Tibial nerve (tissue), 4 donors: ENCODE measurements at places on chromosomes 6 and 20. TPM values are rescaled to one million over a fixed set of nuclear protein-coding genes. Genes with fewer than 3 reads are reported as not detected.
A peak's percentile ranks its signal among the peaks of the same experiment; 100 is the strongest.

- no peaks in the 10 kb centered on the region for H3K36me3 ChIP-seq
- no peak overlapping the region for H3K4me3 ChIP-seq
- peaks cover 18% of the 10 kb centered on the region for H3K4me1 ChIP-seq
- no peak for DNase-seq
- H3K27ac ChIP-seq = no peak overlapping the region
- H3K27me3 ChIP-seq = no peaks in the 10 kb centered on the region
Measured at GRCh38 chr6:89308525-89309395, 6.3 kb downstream of the GABRR2 start.

GRCh38 chr6:163828038-163828795 lies 413.7 kb downstream of the QKI start:
- H3K27ac ChIP-seq = no peak overlapping the region
- H3K4me1 ChIP-seq = no peaks in the 10 kb centered on the region
- H3K36me3 ChIP-seq = no peaks in the 10 kb centered on the region
- no peak overlapping the region for H3K4me3 ChIP-seq

GRCh38 chr6:111884068-111884467 lies 10.8 kb upstream of the FYN start:
- H3K36me3 ChIP-seq = no peaks in the 10 kb centered on the region
- no peak for DNase-seq
- no peaks in the 10 kb centered on the region for H3K4me1 ChIP-seq

DNA sequence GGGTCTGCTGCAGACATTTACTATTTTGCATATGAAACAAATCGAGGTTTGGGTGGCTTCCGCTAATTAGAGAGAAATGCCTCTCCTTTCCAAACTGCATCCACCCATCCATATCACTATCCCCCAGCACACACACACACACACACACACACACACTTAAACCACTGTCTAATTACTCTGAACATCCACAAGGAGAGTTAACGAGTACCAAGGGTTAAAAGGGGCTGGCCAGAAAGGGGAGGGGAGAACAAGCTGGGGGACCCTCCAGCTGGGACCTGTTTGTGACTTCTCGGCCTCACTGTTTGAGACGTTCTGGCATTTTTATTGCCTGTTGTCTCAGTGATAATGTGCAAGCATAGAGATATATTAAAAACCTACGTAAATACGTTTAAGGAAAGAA lies 261.2 kb downstream of the FOXC1 start:
- no peaks in the 10 kb centered on the region for H3K27me3 ChIP-seq
- H3K36me3 ChIP-seq = no peaks in the 10 kb centered on the region
- H3K27ac ChIP-seq = no peak overlapping the region
- no peak overlapping the region for H3K4me3 ChIP-seq

DNA sequence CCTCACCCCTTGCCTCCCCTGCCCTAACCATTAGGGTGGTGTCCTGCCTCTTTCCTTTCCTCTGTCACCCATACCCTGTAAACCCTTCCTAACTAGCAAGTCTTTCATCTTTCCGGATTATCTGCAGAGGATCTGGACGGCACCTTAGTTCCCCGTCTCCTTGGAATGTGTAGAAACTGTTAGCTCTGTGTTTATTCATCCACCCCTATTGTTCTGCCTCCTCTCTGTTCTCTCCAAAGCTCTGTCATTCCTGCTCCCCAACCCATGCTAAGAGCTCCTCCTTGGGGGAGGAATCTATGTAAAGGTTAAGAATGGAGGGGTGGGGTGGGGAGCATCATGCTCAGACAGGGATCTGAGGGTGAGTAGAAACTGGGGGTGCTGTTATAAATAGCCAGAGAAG lies 39.4 kb upstream of the KCNK5 start:
- H3K27me3 ChIP-seq = no peaks in the 10 kb centered on the region
- no peak for DNase-seq
- no peak overlapping the region for H3K27ac ChIP-seq
- H3K4me3 ChIP-seq = no peak overlapping the region

Gene FOXQ1
- total RNA-seq = 0.21 TPM

Gene SNRPB
- total RNA-seq = 129 TPM

DNA sequence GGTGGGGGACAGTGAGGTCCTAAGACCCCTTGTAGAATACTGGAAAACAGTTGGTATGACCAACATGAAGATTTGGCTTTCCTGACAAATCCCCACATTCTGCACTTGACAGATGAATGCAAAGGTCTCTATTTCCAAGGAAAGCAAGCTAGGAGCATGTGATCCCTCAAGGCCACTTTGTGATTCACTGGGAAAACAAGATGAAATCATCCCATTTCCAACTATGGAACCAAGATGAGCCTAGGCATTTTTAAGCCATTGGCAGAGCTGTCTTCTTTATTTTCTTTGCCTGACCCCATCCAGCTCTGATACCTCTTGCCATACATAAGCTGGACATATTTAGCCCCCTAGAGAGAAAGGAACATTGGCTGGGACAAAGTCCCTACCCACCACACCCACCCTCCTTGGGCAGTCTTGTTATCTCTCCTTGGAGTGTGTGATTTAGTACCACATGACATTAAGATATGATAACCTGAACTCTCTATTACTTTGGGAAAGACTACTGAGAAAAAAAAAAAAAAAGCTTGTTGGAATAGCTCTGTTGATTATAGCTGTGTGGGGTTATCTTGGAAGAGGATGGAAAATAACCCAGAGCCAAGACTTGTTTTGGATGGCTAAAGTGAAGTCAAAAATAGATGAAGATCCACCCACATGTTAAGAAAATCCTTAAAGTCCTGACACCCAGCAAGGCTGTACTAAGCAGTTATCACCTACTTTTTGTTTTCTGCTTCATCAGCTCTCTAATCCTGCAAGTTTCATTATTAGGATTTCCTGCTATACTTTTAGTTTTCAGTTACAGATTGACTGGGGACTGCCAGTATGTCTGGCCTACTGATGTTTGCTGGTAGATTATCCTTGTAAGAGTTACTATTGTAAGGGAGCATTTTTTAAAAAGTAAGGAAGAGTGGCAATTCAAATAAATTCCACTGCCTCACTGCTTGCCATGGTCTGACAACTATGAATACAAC lies 90.1 kb upstream of the PREP start:
- no peaks in the 10 kb centered on the region for H3K36me3 ChIP-seq
- H3K4me1 ChIP-seq = no peaks in the 10 kb centered on the region
- no peak overlapping the region for H3K4me3 ChIP-seq
- H3K27ac ChIP-seq = no peak overlapping the region

- H3K27me3 ChIP-seq = no peaks in the 10 kb centered on the region
- no peak for DNase-seq
- H3K27ac ChIP-seq = no peak overlapping the region
- no peaks in the 10 kb centered on the region for H3K4me1 ChIP-seq
Measured at GRCh38 chr6:51568771-51569170, 518.6 kb downstream of the PKHD1 start.

- no peak overlapping the region for H3K27ac ChIP-seq
- H3K36me3 ChIP-seq = no peaks in the 10 kb centered on the region
- no peak overlapping the region for H3K4me3 ChIP-seq
- H3K27me3 ChIP-seq = no peaks in the 10 kb centered on the region
Measured at GRCh38 chr6:99490608-99491007, 24.6 kb downstream of the USP45 start.

Gene CALHM6
- total RNA-seq = 11.4 TPM

DNA sequence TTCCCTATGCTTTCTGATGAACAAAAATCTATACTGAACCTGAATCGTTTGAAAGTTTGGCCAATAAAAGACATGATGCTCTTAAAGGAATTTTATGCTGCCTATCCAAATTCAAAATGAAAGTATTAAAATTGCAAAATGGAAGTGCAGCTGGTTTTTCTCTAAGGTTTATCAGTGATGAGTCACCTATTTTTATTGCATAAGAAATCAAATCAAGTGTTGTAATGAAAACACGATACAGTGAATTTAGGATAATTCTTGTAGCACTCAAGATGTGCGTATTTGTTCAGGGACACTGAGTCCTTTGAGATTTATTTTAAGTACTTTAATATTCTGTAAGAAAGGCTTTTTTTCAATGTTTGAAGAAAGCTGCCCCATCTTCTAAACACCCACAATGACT lies 409.5 kb downstream of the ADGRB3 start:
- no peak overlapping the region for H3K4me3 ChIP-seq
- H3K4me1 ChIP-seq = no peaks in the 10 kb centered on the region
- no peaks in the 10 kb centered on the region for H3K36me3 ChIP-seq
- no peak overlapping the region for H3K27ac ChIP-seq

DNA sequence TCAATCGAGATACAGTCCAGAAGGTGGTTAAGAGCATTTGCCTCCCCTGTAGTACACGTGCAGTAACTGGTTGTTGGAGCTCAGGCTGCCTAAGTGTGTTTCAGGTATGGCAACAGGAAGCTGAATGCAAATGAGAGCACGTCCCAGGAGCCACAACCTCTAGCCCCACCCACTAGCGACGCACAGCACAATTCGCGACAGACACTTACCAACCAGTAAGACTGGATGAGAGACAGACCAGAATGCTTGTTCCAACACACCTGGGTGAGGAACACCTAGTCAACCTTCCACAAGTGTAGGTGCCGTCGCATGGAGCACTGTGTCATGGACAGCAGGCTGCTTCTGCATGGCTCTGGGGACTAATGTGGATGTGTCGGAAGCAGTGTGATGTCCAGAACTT lies 7.2 kb upstream of the SERPINB1 start:
- H3K4me1 ChIP-seq = peaks cover 8% of the 10 kb centered on the region
- no peaks in the 10 kb centered on the region for H3K36me3 ChIP-seq
- no peak overlapping the region for H3K4me3 ChIP-seq
- H3K27me3 ChIP-seq = no peaks in the 10 kb centered on the region
- no peak for DNase-seq

- H3K27ac ChIP-seq = no peak overlapping the region
- no peak for DNase-seq
- no peaks in the 10 kb centered on the region for H3K4me1 ChIP-seq
- H3K4me3 ChIP-seq = no peak overlapping the region
- H3K36me3 ChIP-seq = no peaks in the 10 kb centered on the region
- peaks cover 65% of the 10 kb centered on the region for H3K27me3 ChIP-seq
Measured at GRCh38 chr20:46293084-46293483, 15.2 kb downstream of the CDH22 start.

GRCh38 chr6:56688521-56688920 lies 45.8 kb upstream of the DST start:
- peaks cover 54% of the 10 kb centered on the region for H3K4me1 ChIP-seq
- H3K27me3 ChIP-seq = no peaks in the 10 kb centered on the region
- peak overlapping the region; percentile 65 for H3K27ac ChIP-seq
- no peak overlapping the region for H3K4me3 ChIP-seq
- no peak for DNase-seq

GRCh38 chr20:40900666-40901215 lies 127.9 kb upstream of the TOP1 start:
- H3K27ac ChIP-seq = no peak overlapping the region
- H3K27me3 ChIP-seq = no peaks in the 10 kb centered on the region
- no peaks in the 10 kb centered on the region for H3K4me1 ChIP-seq
- H3K36me3 ChIP-seq = no peaks in the 10 kb centered on the region
- no peak overlapping the region for H3K4me3 ChIP-seq

- no peak for DNase-seq
- H3K36me3 ChIP-seq = no peaks in the 10 kb centered on the region
- no peaks in the 10 kb centered on the region for H3K27me3 ChIP-seq
- peaks cover 39% of the 10 kb centered on the region for H3K4me1 ChIP-seq
- peak overlapping the region; percentile 94 for H3K27ac ChIP-seq
Measured at GRCh38 chr20:37343212-37343993, 2.5 kb upstream of the SRC start.

Gene TUBB2B
- 47.6 TPM for total RNA-seq

Gene SGK1
- total RNA-seq = 103 TPM

- no peak overlapping the region for H3K27ac ChIP-seq
- H3K4me3 ChIP-seq = no peak overlapping the region
- no peak for DNase-seq
- H3K4me1 ChIP-seq = no peaks in the 10 kb centered on the region
- H3K36me3 ChIP-seq = no peaks in the 10 kb centered on the region
- no peaks in the 10 kb centered on the region for H3K27me3 ChIP-seq
Measured at GRCh38 chr20:24695529-24696225, 226.2 kb downstream of the SYNDIG1 start.

DNA sequence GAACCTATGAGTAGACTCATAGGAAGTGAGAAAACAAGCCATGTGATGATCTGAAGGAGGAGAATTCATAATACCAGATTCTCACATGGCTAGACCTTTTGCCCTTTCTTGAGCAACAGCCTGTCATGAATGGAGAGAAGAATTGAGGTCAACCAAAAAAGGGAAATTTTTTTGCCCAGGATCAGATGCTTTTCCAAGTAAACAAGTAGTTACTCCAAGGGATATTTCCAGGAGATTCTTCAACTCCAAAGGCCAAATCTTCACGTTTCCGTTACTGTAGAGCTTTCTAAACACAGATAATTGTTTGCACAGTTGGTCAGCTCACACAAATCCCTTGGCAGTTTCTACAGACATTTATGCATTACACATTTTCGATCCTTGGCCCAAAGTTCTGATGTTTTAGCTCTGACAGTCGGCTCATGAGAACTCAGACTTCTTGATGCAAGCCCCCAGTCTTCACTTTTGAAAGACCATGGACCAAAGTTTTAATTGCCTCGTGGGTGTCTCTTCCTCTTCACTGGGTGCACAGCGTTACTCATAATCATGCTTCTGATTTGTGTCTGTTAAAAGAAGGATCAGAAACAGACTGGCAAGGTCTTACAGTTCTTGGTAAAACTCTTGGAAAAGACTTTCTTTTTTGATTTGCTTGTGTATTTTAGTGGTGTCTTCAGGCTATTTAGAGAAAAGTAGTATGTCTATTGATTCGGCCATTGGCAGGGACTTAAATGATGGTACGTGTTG lies 115.0 kb downstream of the TSHZ2 start:
- H3K27ac ChIP-seq = no peak overlapping the region
- no peak overlapping the region for H3K4me3 ChIP-seq
- no peaks in the 10 kb centered on the region for H3K4me1 ChIP-seq
- H3K27me3 ChIP-seq = no peaks in the 10 kb centered on the region
- peak; percentile 81 for DNase-seq

GRCh38 chr6:133191323-133191722 lies 49.8 kb upstream of the EYA4 start:
- H3K36me3 ChIP-seq = no peaks in the 10 kb centered on the region
- no peak for DNase-seq
- H3K4me3 ChIP-seq = no peak overlapping the region
- H3K27ac ChIP-seq = peak overlapping the region; percentile 54

DNA sequence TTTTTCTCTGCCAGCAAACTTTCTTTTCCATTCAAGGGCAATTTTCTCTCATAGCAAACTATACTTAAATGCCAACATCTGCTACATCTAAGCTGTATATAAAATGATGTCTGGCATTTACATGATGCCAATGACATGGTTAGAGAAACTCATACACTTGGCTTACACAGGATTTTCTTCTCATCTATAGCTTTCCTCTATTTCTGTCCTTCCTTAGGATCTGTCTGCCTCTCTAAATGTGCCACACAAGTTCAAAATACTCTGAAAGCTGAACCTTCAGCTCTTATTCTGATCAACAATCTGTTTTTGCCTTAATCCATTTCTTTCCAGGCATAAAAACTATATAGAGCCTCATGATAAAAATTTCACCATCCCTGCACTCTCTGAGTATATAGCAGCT lies 290.9 kb upstream of the RNF217 start:
- H3K36me3 ChIP-seq = no peaks in the 10 kb centered on the region
- H3K27me3 ChIP-seq = no peaks in the 10 kb centered on the region
- H3K27ac ChIP-seq = no peak overlapping the region

GRCh38 chr6:43674921-43675320 lies 12.7 kb downstream of the MRPS18A start:
- no peak overlapping the region for H3K4me3 ChIP-seq
- no peaks in the 10 kb centered on the region for H3K4me1 ChIP-seq
- DNase-seq = no peak
- peaks cover 25% of the 10 kb centered on the region for H3K36me3 ChIP-seq

GRCh38 chr6:3347247-3347646 lies 88.5 kb downstream of the PSMG4 start:
- DNase-seq = no peak
- peaks cover 14% of the 10 kb centered on the region for H3K4me1 ChIP-seq
- H3K4me3 ChIP-seq = no peak overlapping the region
- no peak overlapping the region for H3K27ac ChIP-seq

- no peak overlapping the region for H3K27ac ChIP-seq
- H3K36me3 ChIP-seq = no peaks in the 10 kb centered on the region
- no peaks in the 10 kb centered on the region for H3K4me1 ChIP-seq
- H3K27me3 ChIP-seq = no peaks in the 10 kb centered on the region
- DNase-seq = no peak
Measured at GRCh38 chr20:237489-237888, 10.4 kb downstream of the DEFB129 start.
